RPMI7951 (cell line): ENCODE measurements at places on chromosomes 4 and X. TPM values are rescaled to one million over a fixed set of nuclear protein-coding genes. Genes with fewer than 3 reads are reported as not detected.

Gene FATE1
- not detected in 2 replicates for total RNA-seq

Gene NPY1R
- not detected in 2 replicates for total RNA-seq

Gene ERAS
- total RNA-seq = not detected in 2 replicates

Gene SHROOM2
- total RNA-seq = 27.3 and 29.3 TPM in 2 replicates

Gene AFF2
- total RNA-seq = 0.68 and 1.7 TPM in 2 replicates

Gene TCEAL7
- not detected in 2 replicates for total RNA-seq
